NCI-H2081 treated with DMSO at 0.1 percent for 48 hours (cell line): ENCODE measurements at places on chromosomes 5 and 9.

GRCh38 chr9:123326187-123326586, 29.8 kb upstream of the CRB2 start:
- no peak for DNase-seq

- no peak for DNase-seq
These were observed 62.2 kb downstream of the BOD1 start for GRCh38 chr5:173554038-173554955.

- DNase-seq, result no peak
These were observed 51.5 kb upstream of the NOTCH1 start for GRCh38 chr9:136597141-136597885.

- no peak for DNase-seq
These were observed 64.1 kb upstream of the FCN1 start for GRCh38 chr9:134981829-134982228.

- DNase-seq, result no peak
These were observed 106.7 kb downstream of the MCTP1 start for GRCh38 chr5:95178046-95178651.

DNA sequence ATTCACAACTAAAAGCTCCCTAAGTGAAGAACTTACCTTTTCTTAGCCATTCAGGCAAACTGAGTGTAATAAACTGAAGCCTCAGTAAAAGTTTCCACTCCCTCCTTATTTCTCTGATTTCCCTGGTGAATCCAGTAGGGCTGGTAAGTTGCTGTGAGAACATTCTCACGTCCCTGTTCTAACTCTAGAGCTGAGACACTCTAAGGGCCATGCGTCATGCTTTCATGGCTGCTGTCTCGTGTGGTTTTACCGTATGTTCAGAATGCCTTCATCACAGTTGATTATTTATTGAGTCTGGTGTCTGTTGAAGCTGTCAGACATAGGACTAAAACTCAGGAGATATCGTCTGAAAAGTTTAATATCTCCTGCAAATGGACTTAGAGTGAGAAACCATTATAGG, 1.3 kb downstream of the OR2S2 start:
- no peak for DNase-seq

- no peak for DNase-seq
These were observed at the start of gene ECM2 for GRCh38 chr9:92535940-92536850. ECM2 (minus strand) TSS chr9:92535990; CDS start chr9:92522866, 13,124 bp downstream.

DNA sequence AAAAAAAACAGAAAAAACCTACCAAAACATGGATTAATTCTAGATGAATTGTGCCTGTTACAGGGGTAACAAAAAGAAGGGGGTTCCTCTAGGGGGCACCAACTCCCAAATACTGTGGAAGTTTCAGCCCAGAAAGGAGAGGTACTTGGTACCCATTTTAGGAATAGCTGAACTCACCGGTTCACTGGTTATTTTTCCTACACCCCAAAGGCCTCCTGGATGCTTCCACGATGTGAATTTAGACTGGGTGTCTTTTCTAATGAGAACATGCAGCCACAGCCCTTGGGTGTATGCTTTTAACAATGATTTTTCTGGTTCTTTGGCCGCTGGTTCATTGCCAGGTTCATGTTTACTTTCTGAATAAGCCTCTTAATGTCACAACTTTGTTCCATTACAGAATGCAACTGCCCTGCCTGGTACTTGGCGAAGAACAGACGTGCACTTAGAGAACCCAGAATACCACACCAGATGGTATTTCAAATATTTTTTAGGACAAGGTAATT, 46.7 kb downstream of the GARNL3 start:
- DNase-seq, result no peak

- no peak for DNase-seq
These were observed 210.2 kb downstream of the TSSK1B start for GRCh38 chr5:113224605-113225065.

DNA sequence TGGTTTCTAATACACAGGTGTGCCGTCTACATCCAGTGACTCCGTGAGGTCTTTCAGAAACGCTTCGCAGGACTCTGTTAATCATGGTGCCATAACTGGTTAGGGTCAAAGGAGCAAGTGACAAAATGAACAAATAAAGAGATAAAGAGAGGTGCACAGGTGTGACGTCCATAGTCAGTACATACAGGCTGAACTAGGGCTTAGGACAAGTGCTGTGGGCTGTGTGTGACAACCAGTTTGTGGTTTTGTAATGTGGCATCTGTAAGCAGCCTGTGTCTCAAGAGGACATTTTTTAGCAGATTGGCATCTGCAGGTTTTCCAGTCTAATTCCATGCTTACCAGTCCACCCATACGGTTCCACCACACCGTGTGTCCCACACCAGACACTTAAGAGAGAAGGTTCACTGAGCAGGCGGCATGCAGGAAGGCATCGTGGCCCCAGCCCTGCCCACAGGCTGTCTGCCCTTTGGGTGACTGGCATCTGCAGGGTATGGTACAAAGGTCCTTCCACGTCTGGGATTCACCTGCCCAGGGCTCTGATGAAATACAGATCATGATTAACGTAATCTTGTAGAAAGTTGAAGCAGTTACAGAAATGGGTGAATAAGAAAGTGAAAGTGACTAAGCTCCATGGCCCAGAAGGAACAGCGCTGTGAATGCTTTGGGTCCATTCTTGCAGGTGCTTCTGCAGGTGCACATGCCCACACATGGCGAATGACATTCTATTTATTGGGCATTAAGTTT, 26.9 kb downstream of the SRD5A1 start:
- no peak for DNase-seq

DNA sequence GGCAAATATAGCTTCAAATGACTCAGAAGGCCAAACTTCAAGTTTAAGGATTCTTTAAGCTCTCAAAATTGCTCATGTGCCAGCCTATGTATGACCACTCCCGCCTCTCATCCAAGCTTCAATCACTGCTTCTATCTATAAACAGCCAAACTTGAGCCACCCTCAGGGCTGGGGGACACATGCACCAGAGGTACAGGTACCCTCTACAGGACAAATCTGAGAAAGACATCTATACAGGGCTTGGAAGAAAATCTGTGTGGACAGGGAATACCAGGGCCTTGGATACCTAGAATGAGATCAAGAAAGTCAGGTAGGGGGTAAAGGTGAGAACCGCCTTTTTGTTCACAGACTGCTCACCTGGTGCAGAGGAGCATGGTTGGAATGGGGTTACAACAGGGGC, 217.9 kb downstream of the ATPSCKMT start:
- DNase-seq, result no peak

DNA sequence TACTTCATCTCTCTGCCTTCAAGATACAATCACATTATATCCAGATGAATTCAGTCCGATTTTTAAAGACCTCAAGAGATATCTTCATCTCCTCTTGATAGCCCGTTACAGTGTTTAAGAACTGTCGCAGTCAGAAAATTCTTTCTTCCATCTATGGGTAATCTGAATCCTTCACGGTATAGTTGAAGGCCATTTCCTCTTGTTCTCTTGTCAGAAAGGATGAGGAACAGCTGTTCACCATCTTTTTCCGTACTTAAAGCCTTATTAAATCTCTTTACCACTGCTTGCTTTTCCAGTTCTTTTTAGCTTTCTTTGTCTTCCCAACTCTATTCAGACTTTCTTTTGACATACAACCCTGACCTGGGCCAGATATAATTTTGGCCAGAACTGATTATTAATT, 121.8 kb downstream of the XRCC4 start:
- no peak for DNase-seq

DNA sequence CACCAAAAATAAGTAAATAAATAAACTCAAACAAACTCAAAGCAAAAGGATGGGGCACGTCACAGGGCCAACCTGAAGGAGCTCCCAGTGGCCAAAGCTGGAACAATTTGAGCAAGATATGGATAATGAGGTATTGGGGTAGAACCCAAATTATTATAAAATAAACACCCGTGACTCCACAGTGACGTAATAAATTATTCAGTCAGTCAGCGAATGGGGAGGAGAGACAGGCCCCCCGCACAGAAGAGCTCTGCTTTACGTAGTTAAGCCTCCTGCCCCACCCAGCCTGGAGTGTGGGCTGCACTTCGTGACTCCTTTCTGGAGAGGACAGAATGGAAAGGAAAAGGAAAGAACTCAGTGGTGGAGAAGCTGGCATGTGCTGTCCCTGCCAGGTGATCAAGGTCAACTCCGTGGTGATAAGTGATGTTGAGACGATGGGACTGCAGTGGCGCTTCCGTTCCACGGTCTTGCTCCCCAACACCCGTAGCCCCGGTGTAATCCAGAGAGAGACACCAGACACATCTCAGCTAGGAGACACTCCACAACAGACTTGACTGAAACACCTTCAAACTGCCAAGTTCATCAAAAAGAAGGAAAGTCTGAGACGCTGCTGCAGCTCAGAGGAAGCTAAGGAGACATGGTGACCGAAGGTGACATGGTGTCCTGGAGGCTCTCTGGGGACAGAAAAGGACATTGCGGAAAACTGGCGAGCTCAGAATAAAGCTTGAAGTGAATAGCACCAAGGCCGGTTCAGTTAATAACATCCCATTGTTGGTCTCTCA, 83.3 kb upstream of the COL5A1 start:
- DNase-seq, result no peak

- no peak for DNase-seq
These were observed 80.7 kb downstream of the ANKRD55 start for GRCh38 chr5:56152437-56152836.

DNA sequence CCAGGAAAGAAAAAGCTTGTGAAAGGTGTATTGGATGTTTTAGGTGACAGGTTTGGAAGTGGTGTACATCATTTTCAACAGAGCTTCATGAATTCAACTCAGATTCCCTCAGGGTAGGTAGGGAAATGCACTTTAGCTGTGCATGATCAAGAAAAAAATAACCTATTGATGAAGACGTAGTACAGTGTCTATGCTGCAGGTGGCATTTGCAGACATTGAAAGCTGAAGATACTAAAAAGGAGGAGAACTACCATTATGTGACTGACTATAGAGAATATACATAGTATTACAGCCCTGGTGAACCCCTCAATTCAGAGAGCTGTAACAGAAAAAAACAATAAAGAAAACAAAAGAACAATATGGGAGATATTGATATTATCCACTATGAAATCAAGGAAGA, 2344.7 kb upstream of the ACO1 start:
- no peak for DNase-seq

DNA sequence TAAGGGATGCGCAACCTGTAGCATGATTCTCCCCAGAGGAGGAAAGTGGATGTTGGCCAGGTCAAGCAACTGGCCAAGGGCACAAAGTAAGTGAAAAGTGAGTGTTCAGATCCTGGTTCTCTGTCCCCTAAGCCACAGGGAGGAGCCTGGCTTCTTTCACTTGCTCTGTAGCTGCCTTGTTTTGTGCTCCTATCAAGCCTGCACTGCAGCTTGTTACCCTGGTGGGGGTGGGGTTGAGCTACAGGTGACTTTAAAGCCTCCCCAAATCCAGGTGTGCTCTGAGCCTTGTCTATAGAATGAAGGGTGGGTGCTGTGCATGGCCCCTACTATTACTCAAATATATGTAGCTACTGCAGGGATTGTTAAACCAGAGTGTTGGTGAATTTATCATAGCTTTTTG, 32.9 kb downstream of the RALGPS1 start:
- DNase-seq, result no peak

DNA sequence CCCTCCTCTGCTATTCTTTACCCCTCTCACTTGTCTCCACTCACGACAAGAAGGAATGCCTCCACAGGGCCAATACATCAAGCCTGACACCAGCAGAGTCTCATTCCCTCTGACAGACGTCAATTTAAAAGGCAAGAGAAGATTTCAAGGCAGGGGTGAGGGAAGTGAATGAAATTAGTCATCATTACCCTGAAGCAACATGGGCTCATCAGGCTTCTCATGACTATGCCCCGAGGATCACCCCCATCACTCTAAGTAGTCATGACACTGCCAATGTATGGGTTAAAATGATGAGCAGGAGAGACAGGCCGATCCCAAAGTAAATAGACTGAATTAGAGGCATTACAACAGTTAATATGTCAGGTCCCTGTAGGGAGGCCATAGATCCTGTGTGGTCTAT, 504.4 kb downstream of the TLE4 start:
- DNase-seq, result no peak

GRCh38 chr5:53940921-53941320, 369.5 kb downstream of the ARL15 start:
- DNase-seq, result no peak

DNA sequence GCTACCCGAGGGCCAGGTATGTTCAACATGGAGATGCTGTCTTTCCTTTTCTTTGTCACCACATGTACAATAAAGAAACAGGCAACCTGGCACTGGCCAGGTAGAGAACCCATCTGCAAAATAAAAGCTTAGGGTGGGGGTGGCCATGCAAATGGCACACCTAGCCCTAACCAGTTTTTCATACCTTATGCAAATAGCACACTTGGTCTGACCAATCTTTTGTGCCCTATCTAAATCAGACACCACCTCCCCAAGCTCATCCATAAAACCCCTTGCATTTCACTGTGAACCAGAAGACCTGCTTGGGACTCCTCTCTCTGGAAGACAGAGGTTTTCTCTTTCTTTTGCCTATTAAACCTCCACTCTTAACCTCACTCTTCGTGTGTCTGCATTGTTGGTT, 33.9 kb downstream of the JAKMIP2 start:
- no peak for DNase-seq

DNA sequence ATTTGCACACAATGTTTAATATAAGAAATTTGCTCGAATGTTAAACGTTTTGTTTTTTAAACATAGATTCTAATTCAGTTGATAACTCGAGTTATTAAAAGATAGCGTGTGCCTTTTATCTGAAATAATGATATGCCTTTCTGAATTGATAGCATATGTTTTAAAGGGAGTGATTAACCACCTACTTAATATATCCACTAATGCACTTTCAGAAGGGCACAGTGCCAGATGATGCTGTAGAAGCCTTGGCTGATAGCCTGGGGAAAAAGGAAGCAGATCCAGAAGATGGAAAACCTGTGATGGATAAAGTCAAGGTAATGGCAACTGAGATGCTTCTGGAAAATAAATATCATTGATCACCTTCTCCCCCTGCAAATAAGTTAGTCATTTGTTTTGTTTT, 53.9 kb downstream of the ERAP1 start:
- no peak for DNase-seq
